NCI-H1105 treated with DMSO at 0.1 percent for 48 hours (cell line): ENCODE measurements at places on chromosomes 11 and 22.

GRCh38 chr11:30358536-30358935 is 35.6 kb downstream of the ARL14EP start:
- no peak for DNase-seq

GRCh38 chr11:46456269-46457001 is 64.9 kb upstream of the CHRM4 start:
- no peak for DNase-seq

DNA sequence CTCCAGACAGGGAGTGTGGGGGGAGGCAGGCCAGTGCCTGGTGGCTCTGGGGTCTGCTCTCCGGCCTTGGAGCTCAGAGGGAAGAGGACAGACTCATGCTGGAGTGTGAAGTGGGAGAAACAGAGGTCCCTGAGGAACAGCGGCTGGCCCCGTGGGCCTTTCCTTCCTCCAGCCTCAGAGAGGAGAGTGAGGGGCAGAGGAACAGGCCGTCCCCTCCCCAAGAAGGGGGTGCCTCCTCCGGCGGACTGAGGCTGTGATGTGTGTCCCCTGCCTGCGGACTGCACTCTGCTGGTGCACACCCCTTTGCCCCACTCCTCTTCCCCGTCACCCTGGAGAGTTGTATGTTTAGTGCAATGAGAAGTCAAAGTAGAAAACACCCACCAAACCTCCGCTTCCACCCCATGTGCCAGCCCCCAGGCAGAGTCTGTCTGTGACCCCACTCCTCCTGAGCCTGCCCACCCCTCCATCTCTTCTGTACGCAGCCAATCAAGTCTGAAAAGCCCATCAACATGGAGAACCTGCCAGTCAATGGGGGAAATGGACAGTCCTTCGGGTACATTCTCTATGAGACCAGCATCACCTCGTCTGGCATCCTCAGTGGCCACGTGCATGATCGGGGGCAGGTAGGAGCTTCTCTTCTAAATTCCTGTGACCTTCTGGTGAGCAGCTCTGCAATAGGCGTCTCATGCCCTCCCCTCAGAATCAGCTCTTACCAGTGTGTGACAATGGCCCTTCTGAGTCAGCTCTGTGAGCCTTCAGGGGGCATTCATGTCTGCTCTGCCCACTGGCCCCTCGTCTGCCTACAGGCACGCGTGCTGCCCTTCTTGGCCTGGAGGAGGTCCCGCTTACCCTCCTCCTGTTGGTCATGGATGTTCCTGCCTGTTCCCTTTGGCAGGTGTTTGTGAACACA is 39.0 kb downstream of the GLB1L2 start:
- DNase-seq, result no peak

GRCh38 chr11:129639300-129639699 is 176.3 kb upstream of the TMEM45B start:
- DNase-seq, result no peak

GRCh38 chr22:45644714-45645113 is 26.9 kb upstream of the ATXN10 start:
- no peak for DNase-seq

DNA sequence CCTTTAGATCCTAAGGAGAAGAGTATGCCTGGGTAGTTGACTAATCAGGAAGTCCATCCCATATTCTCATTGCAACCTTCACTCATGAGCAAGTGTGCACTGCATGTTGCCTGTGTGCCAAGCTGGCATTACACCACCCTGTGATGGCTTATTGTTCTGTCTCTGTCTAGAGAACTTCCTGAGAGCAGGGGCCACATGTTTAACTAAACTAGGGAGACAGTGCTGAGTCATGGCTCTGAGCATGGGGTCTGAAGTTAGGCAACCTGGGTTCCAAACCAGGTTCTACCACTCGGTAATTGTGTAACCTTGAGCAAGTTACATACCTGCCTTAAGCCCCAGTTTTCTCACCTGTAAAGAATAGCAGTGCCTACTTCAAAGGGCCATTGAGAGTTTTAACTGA is 39.6 kb downstream of the CSNK2A3 start:
- DNase-seq, result no peak

- DNase-seq, result peak; percentile 16
Measured at GRCh38 chr11:102840018-102840417, 3.4 kb downstream of the MMP3 start.

DNA sequence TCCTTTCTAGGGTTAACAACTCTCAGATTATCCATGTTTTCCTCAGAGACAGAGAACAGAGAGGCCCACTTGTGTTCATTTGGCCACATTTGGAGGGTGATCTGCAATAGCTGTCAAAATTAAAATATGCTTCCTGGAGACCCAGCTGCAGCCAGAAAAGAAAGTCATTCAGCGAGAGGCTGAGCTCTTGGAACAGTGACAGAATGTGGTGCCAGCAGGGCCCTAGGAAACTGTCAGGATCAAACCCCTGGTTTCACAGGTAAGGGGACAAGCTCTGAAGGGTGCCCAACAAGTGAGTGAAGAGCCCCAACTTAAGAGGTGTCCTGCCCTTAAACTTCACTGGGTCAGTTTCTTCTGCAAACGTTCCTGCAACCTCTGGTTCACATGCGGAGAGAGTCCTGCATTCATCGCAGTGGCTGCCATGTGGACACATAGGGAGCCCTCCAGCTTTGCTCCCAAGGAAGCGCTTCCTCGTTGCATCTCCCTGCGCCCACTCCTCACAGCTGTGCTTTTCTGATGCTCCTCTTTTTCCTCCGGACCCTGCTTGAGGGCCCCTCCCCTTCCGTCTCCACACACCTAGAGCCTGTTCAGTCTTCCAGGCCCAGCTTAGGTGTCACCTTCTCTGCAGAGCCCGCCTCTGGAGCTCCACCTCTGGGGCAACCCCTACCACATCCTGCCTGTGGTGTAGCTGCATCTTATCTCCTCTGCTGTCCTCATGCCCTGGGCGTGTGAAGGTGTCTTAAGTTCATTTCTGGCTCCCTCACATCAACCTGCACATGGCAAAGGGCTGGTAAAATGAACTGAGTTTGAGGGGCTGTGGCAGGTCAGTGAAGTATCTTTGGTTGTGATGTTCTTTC is 3.9 kb downstream of the UCP3 start:
- DNase-seq, result no peak

GRCh38 chr11:76615950-76616349 is 54.6 kb downstream of the LRRC32 start:
- no peak for DNase-seq

GRCh38 chr11:33633251-33634003 is 67.2 kb downstream of the C11orf91 start:
- no peak for DNase-seq

DNA sequence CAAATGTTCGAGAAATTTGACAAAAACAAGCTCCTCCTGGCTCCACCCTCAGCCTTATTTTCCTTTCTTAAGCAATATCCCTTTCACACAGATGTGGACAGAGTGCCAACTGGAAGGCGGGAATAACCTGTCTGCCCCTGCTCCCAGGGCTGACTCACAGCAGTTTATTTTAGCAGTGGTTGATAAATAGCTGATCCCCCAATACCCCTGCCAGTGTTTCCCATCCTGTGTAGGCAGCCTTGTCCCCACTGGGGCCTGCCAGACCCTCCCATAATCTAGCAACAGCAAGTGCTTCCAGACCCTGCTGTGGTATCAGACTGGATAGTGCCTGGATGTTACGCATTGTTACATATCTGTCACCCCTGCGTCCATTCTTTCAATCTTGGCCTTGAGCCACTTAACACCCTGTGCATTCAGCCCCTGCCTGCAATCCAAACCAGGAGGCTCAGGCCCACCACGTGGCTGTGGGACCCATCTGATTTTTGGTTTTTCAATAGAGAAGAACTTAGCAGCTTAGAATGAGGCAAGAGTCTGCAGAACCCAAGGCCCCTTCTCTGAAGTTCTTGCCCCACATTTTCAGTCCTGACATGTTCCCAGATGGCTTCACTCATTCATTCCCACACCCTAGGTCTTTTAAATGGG is 53.7 kb downstream of the PARVA start:
- DNase-seq, result no peak

GRCh38 chr22:37843741-37844089 is 419 bp downstream of the ANKRD54 start:
- peak; percentile 41 for DNase-seq

DNA sequence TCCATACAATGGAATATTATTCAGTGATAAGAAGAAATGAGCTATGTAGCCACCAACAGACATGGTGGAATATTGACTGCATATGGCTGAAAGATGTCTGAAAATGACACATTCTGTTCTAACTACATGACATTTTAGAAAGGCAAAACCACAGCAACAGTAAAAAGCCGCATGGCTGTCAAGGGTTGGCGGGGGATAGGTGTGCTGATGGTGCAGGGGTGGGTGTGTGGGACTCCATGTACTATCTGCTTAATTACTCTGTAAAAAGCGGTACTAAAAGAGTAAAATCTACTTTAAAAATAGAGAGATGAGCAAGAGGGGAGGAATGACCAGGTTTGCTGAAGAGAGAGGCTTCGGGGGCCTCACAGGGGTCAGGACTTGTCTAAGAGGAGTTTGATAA is 16.7 kb upstream of the YPEL1 start:
- no peak for DNase-seq
